ENCODE measurements at places on chromosomes 6 and 20.

- no peak for DNase-seq
Observed at GRCh38 chr6:5241252-5241651, 19.5 kb downstream of the LYRM4 start.

DNA sequence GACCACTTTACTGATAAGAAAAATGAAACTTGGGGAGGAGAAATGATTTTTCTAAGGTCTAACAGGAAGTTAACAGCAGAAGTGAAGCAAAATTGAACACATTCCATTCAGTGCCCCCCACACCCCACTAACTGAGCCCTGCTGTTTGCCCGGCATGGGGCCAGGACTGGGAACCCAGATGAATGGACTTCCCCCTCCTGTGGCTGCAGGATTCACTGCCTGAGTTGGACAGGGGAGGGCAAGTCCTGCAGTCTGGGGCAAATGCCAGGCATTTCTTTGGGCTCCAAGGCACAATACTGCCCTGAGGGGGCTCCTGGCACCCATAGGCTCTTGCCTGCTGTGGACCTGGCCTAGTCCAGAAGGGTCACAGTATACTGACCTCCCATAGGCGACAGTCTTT lies 28.3 kb downstream of the FYN start:
- DNase-seq, result no peak

- no peak for DNase-seq
Observed at GRCh38 chr6:138977242-138977641, 10.8 kb downstream of the REPS1 start.

DNA sequence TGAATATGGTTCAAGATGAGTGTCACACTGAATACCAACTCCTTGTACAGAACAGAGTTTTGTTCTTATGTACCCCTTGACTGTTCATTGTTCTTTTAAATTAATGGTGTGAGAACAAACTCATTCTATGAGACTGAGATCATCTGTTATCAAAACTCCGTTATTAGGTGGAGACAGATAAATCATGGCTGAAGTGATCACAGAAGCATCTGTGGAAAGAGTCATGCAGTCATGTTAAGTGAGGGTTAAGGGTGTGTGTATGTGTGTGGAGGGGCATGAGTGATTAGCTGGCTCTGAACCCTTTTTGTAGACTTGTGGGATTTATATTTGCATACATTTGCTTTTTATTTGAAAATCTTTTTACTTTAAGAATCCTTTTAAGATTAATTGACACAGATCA lies 24.7 kb downstream of the ADGRG6 start:
- no peak for DNase-seq

DNA sequence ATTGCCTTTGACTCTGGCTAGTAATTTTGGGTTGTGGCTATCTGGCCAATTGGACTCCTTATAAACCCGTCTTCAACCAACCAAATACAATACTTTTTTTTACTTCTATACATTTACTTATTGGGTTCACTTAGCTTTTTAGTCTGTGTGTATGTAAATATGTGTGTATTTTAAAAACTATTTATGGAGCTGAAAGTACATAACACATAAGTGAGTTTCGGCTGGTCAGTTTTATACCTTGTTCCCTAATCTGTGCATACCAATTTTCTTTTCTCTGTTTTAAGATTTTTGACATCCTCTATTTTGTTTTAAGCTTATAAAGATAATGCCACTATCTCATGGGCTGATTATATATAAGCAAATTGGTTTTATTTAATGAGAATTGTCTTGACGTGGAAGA lies 129.5 kb downstream of the LRRC1 start:
- no peak for DNase-seq

GRCh38 chr6:158476389-158476788 lies 83.5 kb upstream of the TMEM181 start:
- DNase-seq, result no peak

- no peak for DNase-seq
Observed at GRCh38 chr6:63571361-63572043, 778 bp upstream of the LOC128125822 start.
